Stimulated activated CD8-positive, alpha-beta memory T cell treated with anti-CD3 and anti-CD28 coated beads, Interleukin-4, amount 100 ng/mL, for 4 hours (primary cell): ENCODE measurements at places on chromosomes 16 and 17.

- DNase-seq = no peak
Observed at GRCh38 chr17:53924530-53925455, 102.1 kb downstream of the KIF2B start.

DNA sequence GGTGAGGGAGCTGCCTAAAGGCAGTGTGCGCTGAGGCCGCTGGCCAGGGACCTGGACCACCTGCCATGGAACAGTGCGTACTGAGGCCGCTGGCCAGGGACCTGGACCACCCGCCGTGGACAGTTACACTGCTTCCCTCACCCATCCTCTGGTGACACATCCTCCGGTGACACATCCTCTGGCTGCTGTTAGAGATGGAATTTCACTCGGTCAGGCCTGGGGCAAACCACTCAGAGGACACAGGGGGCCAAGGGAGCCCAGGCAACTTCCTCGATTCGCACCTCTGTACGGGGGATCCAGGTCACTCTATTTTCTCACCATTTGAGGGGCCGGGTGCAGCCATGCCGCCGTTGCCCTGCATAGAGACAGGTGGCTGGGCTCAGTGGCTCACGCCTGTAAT lies 32.4 kb upstream of the RPTOR start:
- no peak for DNase-seq

- no peak for DNase-seq
Observed at GRCh38 chr17:16449121-16449570, 33.8 kb downstream of the TRPV2 start.

- DNase-seq = no peak
Observed at GRCh38 chr16:265711-266110, 10.0 kb downstream of the RGS11 start.

DNA sequence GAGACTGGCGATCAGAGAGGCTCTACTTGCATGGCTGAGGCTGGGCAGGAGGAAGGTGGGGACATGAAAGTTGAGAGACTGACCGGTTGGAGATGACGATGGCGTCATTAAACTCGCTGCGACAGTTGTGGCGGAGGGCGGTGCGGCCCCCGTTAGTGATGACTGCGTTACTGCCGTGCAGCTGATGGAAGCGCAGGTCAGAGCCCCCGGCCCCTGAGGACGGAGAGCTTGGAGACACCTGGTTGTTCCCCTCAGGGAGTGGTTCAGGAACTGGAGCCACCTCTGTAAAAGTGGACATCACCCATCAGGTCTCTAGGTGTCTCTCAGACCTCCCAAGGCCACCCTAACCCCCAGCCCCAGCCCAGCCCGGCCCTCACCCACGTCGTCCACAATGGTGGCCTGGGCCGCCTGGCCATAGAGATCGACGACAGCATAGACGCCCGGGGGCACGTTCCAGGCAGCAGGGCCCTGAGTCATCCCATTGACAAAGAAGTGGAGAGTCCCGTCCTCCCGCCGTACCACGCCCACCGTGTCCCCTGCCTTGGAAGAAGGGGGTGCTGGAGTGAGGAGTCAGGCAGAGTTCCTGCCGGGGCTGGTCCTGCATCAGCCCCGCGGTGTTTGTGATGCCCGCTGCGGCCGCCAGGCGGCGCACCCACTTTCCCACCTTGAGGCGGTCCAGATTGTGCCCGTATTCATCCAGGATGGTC lies 5.3 kb downstream of the NEURL4 start:
- DNase-seq = peak; percentile 52

- DNase-seq = no peak
Observed at GRCh38 chr16:10368969-10369551, 16.8 kb upstream of the ATF7IP2 start.

DNA sequence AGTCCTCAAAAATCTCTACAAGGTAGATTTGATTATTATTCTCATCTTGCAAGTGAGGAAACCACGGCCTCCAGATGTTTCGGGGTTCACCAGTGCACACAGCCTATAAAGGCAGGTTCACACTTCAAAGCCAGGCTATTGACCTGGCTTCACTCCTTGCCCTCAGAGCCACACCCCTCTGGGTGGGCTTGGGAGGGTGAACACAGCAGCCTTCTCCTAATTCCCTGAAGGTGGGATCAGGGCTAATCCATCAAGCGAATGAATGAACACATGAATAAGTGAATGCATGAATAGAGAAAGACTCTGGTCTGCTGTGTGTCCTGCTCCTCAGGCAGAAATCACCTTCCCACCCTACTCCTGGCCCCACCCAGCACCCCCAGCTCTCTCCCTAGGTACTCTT lies 139.0 kb downstream of the CYLD start:
- DNase-seq = no peak
